ENCODE measurements at places on chromosomes 16 and 17.
A peak's percentile ranks its signal among the peaks of the same experiment; 100 is the strongest.

DNA sequence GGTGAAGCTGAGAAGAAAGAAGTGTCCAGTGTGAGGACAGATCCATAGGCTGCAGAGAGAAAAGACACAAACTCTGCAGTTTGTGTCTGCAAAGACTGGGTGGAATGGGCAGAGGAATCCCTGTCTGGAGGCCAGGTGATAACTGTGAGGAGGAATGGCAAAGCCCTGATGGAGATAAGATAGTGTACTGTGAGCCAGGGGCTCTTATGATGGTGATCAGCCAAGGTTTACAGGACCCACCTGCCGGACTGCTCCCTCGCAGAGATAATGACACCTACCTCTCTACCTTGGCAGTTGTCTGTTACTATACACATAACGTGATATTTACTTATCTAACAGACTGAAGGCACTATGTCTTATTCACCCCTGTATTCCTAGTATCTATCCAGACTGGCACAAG lies 92.6 kb upstream of the ASIC2 start:
- no peak for DNase-seq

- peak; percentile 65 for DNase-seq
Measured at GRCh38 chr16:11977376-11978041, 975 bp downstream of the SNX29 start.

DNA sequence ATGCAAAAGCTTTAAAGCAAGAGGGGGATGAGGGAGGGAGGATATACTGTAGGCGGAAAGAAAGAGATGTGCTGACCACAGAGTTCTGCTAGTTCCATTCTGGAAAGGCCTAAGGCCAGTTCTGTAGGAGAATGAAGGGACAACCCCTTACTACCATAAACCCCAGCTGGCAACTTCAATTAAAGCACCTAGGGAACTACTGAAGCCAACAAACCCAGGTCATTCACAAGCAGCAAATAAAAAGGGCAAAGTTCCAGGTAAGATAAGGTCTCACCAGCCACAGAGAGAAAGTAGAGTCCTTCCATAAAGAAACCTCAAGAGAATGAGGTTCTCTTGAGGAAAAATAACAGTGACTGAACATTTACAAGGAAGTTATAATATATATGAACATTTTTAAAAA lies 12.8 kb downstream of the TERF2 start:
- DNase-seq = no peak

DNA sequence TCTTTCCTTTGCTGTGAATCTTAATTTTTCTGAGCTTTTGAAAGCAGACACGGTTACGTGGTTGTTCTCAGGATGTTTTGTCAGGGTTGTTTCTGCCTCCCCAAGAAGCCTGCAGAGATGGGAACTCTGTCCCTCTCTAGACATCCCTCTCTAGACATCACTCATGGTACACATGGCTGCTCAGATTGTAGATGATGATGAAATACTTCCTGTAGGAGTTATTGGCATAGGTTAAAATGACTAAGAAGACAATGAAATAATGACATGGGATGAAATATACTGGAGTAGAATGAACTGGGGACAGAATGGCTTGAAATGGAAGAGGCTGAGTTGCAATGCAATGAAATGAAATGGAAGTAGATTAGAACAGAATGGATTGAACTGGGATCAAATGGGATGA lies 253.4 kb downstream of the SHISA9 start:
- DNase-seq = no peak

GRCh38 chr16:22727285-22728166 lies 86.4 kb upstream of the HS3ST2 start:
- no peak for DNase-seq
